ENCODE measurements at places on chromosomes 13 and 19. TPM values are rescaled to one million over a fixed set of nuclear protein-coding genes. Genes with fewer than 3 reads are reported as not detected.

- peak; percentile 33 for DNase-seq
These were observed 16.4 kb downstream of the CARM1 start for GRCh38 chr19:10887616-10888367.

DNA sequence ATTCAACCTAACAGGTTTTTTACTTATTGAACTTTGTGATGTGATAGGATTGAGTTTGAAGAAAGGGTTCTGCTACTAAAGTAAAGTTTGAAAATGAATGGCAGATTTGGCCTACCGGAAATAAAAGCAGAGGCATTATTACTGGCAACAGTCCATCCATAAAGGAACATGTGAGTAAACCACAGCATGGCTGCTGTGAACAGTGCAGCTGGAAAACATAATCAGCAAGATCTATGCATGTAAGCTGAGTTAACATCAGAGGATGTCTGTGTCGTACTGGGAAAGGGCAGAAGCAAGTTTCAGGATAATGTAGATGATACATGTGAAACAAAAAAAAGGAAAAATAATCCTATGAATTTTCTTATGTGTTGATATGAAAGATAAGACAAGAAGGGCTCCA is 87.6 kb downstream of the CYSLTR2 start:
- DNase-seq: no peak

DNA sequence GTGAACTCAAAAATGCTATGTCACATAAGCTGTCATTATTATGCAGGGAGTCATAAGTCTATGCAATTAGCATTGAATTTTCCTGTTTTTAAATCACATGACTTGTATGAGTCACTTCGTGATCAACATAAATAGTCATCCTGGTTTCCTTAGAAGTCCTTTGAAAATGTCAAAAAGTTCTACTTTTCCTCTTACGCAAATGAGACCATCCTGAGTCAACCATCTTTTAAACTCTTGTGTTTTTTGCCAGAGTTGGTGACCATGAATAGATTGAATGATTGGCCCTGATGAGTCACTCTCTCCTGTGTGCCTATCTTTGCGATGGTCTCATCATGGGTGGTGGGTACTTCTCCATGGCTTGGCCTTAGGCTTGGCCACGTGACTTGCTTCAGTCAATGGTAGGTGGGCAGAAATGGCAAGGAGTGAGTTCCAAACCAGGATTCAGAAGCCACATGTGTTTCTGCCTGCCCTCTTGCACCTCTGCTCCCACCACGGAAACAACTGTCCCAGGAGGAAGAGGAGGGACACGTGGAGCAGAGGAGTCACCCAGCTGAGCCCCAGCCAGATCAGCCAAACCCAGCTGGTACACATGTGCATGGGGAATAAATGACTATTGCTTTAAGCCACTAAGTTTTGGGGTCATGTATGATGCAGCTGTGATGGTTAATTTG is 123.5 kb upstream of the CACNA1A start:
- peak; percentile 15 for DNase-seq

CLDND2 gene
- not detected for total RNA-seq

DNA sequence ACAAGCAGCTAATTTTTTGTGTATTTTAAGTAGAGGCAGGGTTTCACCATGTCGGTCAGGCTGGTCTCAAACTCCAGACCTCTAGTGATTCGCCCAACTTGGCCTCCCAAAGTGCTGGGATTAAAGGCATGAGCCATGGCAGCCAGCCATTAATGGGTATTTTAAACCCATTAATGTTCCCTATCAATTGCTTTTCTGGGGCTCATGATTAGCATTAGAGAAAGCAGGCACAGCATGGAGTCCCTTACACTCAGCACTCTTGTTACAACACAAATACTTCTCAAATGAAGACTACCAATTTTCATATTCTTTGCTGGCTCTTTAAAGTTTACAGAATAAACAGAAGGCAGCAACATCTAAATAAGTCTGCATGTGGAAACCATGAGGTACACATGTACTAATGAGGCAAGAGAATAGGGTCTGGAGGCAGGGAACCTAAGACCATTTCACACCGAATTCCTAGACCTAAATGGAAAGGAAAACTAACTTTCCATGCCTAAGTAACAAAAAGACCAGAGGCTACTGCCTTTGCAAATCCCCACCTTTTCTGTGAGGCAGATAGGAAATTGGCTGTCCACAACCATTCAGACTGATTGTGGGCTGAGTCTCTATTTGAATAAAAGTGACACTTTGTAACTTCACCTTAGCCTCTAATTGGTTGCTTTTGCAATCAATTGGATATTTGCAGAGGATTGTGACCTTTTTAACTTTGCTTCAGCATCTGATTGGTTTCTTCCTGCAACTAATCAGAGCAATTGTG is 21.2 kb downstream of the ZNF675 start:
- no peak for DNase-seq

- DNase-seq: no peak
These were observed 90.5 kb upstream of the AKAP11 start for GRCh38 chr13:42181381-42181953.

DNA sequence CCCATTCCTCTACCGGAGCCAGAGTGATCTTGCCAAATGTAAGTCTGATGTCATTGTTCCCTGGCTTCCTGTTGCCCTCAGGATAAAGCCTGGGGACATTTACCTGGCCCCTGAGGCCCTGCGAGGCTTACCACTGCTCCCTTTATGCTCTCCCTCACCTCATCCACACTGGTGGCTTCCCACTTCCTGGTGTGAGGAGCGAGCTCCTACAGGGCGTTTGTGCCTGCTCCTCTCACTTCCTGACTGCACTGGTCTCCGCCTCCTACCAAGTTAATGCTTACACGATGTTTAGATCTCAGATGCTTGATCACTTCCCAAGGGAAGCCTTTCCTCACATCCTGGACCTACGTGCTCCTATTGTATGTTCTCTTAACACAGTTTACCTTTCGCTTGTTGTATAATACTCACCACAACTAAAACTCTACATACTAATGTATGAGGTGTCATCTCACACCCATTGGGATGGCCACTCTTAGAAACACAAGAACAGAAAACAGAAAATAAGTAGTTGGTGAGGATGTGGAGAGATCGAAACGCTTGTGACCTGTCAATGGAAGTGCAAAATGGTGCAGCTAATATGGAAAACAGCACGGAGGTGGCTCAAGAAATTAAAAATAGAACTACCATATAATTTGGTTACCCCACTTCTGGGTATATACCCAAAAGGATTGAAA is 177.6 kb downstream of the SHISA2 start:
- no peak for DNase-seq

SIAH3 gene
- not detected for total RNA-seq

DNA sequence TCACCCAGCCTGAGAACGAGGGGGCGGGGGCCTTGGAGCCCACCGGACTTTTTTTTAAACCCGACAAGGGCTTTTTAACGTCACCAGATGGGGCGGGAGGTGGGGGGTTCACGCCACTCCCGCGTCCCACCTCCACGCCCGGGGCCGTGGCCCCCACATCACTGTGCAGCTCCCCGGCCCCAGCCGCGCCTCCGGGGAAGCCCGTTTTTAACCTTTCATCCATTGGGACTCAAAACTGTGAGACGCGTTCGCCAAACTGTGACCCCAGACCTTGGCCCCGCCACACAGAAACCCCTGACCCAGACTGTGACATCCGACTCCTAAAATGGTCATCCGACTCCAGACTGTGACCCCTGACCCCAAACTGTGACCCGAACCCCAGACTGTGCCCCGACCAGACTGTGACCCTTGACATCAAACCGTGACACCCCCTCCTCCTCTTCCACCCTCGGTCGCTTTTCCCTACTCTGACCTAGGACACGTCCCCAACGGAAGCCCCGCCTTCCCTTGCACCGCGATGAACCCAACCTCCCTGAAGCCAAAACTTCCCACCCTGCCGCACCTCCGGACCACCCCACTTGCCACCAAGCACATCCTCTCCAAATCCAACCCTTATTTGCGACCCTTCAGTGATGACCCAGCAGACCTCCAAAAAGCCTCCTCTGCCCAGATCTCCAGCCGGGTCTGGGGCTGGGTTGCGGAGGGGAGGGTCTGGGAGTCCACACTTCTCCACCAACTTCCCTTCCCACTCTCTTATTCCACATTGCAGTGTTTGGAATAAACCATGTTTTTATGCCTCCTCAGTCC is 1.5 kb upstream of the GRWD1 start:
- no peak for DNase-seq

AP1M2 gene
- total RNA-seq: 135 TPM

CALR3 gene
- total RNA-seq: 0.26 TPM

C13orf42 gene
- not detected for total RNA-seq

ZNF543 gene
- 14.7 TPM for total RNA-seq

CGB5 gene
- 0.26 TPM for total RNA-seq

FFAR2 gene
- not detected for total RNA-seq

HIPK4 gene
- not detected for total RNA-seq

- DNase-seq: no peak
These were observed 22.3 kb upstream of the DOCK9 start for GRCh38 chr13:99000137-99000536.

GRCh38 chr13:46739447-46740098 is 57.4 kb downstream of the ESD start:
- DNase-seq: no peak

PRSS57 gene
- not detected for total RNA-seq

DNA sequence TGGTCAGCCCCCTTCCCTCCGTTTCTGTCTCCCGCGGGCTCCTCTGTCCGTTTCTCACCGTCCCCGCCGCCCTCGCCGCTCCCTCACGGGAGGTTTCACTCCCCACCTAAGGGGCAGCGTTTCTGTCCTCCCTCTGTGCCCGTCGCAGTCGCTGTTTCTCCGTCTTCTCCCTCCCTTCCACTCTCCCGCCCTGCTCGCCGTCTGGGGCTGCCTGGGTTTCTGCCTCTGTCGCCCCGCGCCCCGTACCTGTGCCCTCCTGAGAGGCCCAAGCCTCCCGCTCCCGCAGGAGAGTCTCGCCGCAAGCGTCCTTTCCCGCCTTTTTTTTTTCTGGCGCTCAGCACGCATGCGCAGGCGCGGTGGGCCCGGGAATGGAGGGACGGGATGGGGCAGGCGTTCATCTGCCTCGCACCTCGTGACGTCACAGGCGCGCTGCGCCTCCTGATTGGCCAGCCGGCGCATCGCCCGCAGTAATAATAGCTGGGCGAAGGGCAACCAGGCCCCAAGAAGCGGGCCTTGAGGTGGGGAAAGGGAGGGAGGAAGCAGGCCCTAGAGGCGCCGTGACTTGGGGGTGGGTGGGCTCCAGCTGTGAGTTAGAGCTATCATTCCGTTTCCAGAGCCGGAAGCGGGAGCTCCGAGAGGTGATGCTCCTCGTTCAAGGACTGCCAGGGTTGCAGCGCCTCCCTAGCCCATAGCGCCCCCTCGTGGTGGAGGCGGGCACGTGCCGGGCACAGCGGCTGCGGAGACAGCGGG is 15.4 kb downstream of the SSC5D start:
- peak; percentile 70 for DNase-seq

- DNase-seq: no peak
These were observed 52.1 kb upstream of the SOX1 start for GRCh38 chr13:112014857-112015256.

PPP5C gene
- total RNA-seq: 31.3 TPM

DNA sequence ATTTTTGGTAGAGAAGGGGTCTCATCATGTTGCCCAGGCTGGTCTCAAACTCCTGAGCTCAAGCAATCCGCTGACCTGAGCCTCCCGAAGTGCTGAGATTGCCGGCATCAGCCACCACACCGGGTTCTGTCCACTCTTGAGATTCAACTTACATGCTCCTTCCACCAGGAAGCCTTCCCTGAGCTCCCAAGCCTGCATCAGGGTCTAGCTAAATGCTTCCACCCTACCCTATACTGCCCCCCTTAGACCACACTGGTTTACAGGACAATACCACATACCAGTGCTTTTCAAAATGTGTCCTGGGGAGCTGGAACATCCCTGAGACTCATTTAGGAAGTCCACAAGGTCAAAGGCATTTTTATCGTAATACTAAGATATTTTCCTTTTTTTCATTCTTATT is 15.1 kb upstream of the CACNG8 start:
- DNase-seq: no peak

PSG5 gene
- not detected for total RNA-seq

DNA sequence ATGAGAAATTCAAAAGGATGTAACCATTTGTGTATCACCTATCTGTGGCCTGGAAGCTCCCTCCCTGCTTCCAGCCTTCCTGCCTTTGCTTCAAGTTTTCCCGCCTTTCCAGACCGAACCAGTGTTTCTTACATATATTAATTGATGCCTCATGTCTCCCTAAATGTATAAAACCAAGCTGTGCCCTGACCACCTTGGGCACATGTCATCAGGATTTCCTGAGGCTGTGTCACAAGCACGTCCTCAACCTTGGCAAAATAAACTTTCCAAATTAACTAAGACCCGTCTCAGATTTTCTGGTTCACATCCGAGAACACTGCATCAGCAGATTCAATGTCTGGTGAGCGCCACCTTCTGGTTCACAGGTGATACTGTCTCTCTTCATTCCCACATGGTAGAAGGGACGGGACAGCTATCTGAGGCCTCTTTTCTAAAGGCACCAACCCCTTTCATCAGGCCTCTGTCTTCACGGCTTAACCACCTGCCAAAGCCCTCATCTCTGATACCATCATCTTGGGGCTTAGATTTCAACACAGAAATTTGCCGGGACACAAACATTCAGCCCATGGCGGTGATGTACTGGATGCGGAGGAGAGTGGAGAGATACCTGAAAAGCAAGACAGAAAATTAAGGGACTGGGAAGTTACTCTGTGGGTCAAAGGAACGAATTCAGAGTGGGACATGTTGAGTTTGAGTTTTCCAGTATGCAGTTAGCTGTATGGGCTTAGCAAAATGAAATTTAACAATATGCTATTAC is 58.7 kb upstream of the PABPC3 start:
- DNase-seq: peak; percentile 50

DNA sequence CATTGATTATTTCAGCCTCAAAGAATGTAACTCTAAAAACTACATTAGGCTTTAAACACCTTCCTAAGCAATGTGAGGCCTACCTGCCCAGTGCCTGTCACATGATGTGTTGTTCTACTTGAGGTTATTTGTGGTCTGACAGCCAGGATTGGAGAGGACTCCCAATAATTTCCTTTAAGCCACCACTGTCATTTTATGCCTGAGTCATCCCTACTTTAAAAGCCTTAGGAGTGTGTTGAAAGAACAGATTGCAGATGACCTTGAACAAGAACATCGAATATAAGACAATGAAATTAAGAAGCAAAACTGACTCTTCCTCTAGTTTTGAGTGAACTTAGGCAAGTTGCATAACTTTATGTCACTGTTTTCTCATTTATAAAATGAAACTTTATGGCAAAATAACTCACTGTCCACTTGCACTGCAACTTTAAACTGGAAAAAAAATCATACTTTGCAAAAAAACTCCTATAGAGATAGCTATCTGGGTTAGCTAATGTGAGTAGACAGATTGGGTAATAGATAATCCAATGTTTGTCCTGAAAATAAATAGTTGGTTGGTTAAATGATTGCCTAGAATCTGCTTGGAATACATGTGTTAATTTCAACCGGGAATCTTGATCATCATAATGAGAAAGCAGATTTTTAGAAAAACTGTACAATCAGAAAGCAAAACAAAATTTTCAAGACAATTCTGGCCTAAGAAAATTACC is 361.2 kb downstream of the SUCLA2 start:
- no peak for DNase-seq

GRCh38 chr19:52028780-52029123 is 573 bp upstream of the ZNF614 start:
- no peak for DNase-seq

Measured in bronchial epithelial cell (primary cell).